AG08396 (cell line): ENCODE measurements at places on chromosomes 3 and 15.

- DNase-seq = no peak
Observed at GRCh38 chr15:101625184-101625583, 27.0 kb downstream of the TM2D3 start.

DNA sequence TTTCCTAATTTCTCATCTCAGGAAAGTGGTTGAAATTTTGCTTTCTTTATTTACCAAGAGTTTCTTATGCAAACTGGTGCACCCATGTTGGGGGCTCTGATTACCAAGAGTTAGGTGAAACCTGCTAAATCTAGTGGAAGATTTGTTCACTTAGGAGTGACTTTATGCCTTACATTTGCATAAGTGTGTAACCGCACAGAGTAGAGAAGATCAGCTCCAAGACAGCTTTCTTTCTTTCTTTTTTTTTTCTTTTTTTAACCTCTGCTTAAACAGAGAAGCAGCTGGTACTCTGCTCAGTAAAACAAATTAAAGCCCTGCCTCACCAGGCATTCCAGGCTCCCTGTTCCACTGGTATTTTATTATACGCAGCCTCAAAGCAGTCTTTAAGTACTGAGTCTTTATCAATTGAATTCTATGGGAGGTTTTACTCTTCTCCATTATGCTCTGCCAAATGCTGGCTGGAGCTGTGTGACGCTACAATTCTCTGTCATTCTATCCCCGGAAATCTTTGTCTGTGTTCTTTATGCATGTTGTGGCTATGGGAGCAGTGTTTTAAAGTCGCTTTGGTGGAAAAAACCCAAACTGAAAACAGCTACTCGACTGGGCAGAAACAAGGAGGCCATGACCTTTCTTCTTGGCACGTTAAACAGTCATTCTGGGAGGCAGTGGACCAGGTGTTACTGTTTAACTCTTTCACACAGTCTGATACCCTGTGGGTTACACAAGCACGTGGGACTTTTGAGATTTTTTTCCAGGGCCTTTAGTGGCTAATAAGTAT, 55.2 kb upstream of the GBE1 start:
- DNase-seq = no peak

DNA sequence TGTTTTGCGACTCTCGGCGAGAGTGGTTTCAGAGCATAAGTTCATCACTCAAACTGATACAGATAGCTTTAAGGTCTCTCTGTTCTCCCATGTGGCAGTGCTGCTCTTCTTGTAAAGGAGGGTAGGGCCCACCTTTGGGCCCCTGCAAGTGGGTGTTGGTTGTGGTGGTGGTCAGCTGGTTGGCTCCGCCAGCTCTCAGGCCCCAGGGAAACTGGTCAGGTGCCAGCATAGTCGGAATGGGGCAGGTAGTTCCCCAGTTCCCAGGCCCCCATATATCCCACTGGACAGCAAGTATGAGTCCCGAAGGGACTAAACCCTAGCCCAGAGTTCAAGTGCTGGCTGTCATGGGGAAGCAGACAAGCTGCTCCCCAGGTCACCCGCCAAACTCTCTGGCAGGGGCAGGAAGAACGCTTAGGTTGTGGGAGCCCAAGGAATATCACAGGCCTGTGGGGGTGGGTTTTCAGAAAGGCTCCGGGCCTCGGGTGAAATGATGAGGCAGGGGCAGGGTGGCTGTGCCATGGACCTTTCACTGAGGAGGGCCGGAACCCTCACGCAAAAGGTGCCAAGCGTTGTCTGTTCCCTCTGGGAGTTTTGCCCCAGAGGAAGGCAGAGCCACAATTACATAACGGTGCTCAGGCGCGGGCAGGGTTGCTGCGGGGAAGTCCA, 185.1 kb downstream of the EFHB start:
- DNase-seq = no peak

GRCh38 chr3:132203889-132204596, 113.2 kb upstream of the ACP3 start:
- DNase-seq = no peak

DNA sequence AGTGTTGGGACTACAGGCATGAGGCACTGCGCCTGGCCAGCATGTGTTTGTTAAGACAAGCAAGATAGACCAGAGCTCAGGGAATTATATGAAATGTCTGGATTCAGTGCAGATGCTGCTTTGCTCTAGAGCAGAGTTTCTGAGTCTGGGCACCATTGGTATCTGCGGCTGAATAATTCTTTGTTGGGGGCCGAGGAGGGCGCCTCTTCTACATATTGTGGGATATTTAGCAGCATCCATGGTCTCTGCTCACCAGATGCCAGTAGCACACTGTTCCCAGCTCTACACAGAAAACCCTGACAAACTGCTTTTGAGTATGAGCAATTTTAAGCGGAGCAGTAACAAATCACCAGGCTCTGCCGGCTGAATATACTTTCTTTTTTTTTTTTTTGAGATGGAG, 3.6 kb upstream of the LDHAL6B start:
- no peak for DNase-seq

DNA sequence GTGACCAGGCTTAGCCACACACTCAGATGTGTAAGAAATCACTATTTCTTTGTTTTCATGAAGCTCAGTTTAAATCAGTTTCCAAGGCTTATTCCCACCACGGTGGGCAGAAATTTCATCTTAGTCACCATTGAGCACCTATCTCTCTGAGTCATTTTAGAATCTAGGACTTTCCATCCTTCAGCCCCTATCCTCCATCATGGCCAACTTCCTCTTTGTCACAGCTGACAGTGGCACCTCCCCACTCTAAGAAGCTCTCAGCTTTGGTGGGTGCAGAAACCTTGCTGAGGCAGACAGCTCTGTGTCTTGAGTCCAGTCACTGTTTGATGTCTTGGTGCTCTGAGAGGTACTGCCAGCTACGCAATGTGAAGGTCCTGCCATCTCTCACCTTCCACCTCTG, 32.9 kb downstream of the SNTN start:
- DNase-seq = no peak

GRCh38 chr3:50372349-50372748, 13.0 kb upstream of the TMEM115 start:
- no peak for DNase-seq

DNA sequence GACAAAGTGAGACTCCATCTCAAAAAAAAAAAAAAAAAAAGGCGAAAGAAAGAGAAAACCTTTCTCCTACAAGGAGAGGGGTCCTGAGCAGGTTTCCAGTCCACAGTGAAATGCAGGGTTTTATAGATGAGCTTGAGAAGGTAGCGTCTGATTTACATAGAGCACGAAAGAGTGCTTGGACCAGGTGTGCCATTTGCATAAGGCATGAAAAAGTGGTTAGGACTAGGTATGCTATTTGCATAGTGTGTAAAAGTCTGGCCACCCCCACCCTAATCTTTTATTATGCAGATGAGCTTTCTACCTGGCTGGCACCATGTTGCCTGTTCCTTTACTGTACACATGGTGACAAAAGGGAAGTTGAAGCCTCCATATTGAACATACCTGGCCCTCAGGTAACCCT, 13.6 kb upstream of the RNU6-1 start:
- DNase-seq = no peak

- DNase-seq = no peak
Observed at GRCh38 chr15:44554934-44555723, 18.2 kb downstream of the EIF3J start.

- DNase-seq = no peak
Observed at GRCh38 chr15:48393645-48394506, 62.6 kb downstream of the DUT start.

GRCh38 chr3:112561484-112561733, 353 bp downstream of the ATG3 start:
- no peak for DNase-seq

GRCh38 chr3:46096336-46096735, 69.1 kb upstream of the XCR1 start:
- DNase-seq = no peak

DNA sequence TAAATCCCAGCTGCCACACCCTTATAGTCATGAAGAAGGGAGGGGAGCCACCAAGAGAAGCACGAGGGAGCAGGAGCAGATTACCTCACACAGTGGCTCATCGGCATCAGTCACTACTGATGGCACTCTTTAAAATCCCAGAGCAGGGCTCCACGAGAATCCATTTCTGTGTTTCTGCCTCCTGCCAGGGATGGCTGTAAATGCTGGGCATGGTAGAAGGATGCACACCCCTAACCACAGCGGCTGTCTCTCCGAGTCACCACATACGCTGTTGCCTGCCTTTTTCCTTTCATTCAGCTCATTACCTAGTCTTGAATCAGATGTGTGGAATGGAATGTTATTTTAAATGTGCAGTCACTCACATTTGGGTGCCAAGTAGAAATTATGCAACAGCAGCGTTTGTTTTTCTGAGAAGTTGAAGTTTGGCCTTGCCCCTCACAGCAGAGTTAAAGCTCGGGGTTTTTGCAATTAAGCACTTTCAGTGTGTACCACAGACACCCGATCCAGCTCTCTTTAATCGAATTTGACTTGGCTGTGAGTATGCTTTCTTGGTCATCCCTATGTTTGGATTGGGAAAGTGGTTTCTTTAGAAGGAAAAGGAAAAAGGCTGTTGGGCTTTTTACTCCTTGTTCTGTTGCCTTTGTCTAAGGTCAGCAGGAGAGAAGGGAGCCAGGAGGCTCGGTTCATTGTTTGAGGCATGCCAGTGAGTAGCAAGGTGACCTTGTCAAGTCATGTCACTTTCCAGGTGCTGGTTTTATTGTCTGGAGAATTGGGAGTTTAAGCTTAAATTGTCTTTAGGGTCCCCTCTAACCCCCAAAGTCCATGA, 284.2 kb upstream of the TPM1 start:
- DNase-seq = peak; percentile 76

GRCh38 chr3:186646106-186646505, 5.9 kb downstream of the FETUB start:
- no peak for DNase-seq

GRCh38 chr15:31262901-31263671, 63.5 kb upstream of the KLF13 start:
- no peak for DNase-seq

DNA sequence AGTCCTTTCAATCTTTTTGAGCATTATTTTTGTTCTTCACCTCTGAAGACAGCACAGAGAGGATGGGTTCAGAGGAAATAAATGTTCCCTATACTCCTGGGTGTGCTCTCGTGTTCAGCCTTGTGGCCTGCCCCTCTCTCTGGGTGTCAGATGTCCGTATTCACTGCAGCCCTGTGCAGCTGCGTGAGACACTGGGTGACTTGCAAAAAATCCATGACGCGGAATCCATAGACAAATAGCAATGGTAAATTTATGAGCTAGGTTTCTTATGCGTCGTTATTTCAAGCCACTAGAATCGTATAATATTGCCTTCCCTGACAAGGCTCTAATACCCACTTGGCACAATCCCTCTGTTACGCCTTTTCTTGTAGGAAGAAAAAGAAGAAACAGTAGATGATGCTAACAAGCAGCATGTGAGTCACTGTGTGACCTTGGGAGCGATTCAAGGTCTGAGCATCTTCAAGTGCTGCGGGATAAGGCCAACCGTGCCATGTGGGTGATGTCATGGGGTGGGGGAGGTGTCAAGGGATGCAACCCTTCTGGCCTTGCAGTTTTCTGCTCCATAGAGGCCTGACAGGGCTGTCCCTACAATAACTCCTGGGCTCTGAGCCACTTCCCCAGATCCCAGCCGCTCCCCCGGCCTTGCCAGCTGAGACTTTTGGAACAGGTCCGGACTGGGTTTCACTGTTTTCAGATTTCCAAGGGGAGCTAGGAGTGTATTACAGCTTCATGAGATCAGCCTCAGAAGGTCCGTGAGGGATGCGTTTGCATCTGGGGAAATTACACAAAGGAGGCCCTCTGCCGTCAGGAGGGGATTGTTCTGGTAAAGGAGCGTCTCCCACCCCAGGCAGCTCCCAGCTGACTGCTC, 47.6 kb upstream of the POMGNT2 start:
- peak; percentile 59 for DNase-seq

- DNase-seq = no peak
Observed at GRCh38 chr15:45784656-45785055, 149.8 kb downstream of the SQOR start.

GRCh38 chr3:60101621-60102020, 1051.8 kb upstream of the CFAP20DC start:
- DNase-seq = no peak
